ENCODE measurements at places on chromosomes 2 and 18. TPM values are rescaled to one million over a fixed set of nuclear protein-coding genes. Genes with fewer than 3 reads are reported as not detected.

DNA sequence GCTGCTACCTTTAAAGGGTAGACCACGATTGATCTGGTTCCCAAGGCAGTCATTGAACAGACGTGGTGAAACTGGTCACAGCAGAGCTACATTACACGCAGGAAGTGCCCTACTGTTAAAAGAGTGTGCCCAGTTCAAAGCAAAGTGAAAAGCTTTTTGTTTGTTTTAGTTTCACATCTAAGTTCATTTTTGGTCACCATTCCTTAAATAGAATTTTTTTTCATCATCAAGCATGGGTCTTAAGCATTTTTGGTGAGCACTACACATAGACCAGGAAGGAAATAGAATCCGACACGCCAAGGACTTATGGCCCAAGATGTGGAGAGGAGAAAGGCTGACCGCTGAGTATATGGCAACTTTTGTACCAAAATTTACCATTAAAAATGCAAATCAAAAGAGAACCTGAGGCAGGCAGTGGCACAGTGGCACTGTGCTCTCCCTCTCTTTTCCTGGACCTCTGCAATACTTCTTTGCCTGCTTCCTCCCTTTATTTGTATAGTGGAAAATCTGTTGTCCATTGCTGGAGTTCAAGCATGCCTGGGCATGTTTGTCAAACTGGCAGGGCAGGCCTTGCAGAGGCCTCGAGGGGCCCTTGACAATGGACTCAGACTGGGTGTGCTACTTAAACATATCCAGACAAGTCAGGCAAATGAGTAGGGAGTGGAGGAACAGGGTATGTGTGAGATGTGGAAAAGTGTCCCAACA is 42.6 kb upstream of the HNRNPA3 start:
- DNase-seq, result no peak

Gene LOXHD1
- not detected for total RNA-seq

DNA sequence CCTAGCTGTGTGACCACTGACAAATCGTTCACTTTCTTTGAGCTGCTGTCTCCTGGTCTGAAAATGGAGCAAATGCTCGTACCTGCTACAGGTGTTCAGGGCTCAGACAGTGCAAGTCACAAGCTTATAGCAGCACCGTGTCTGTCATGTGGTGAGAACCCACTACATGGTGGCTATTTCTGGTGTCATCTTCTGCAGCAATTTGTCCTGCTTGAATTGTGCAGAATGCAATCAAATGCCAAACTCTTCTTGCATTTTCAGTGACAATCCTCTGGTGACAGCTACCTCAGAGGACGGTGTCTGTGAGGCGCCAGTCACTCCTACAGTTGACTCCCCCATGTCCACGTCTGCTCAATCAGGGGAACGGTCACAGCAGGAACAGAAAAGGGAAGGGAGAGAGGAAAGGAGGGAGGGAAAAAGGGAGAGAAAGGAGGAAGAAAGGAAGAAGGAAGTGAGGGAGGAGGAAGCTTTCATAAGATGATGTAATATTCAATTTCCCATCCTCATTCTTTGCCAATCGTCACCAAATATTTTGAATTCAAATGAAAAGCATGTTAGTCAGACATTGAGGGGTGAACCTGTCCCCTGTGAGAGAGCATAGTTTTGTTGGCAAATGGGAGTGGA is 122.2 kb downstream of the BCL2 start:
- no peak for DNase-seq

DNA sequence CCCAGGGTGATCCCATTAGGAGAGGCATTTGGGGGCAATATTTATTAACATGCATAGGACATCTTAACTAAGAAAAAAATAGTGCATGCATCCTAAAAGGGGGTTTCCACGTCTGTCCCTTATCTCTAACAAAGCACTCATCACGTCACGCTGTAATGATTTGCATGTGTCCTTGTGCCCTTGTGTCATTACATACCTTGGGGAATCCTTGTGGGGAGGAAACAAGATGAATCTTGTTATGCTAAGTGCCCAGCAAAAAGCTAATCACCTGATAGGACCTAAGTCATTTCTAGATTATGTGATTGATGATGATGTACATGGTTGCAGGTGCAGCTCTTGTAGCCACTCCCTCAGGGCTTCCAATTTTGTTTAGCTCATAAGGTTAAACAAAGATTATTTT is 250.9 kb downstream of the FBXO15 start:
- DNase-seq, result no peak

DNA sequence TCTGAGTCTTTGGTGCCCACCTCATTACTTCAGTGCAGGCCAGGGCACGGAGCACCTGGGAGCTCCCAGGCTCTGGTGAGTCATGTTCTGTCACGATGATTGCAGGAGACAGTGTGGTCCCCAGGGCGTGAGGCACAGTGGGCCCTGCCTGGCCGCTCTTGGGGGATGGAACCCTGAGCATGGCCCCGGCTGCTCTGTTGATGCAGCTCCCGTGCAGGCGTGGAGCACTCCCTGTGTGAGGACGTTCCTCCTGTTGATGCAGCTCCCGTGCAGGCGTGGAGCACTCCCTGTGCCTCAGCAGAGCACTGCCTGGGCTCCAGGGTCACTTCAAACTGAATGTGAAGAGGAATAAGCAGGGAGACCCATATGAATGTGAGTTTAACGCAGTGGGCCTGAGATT is 30.1 kb downstream of the COPS9 start:
- DNase-seq, result no peak

All from Panc1 (cell line).